Caco-2 (cell line): ENCODE measurements at places on chromosomes 1 and 21. TPM values are rescaled to one million over a fixed set of nuclear protein-coding genes. Genes with fewer than 3 reads are reported as not detected.

TEDDM1 gene
- total RNA-seq = not detected in 2 replicates

OLIG1 gene
- not detected in 2 replicates for total RNA-seq

TMEM269 gene
- total RNA-seq = 0.58 and 0.68 TPM in 2 replicates

CD1C gene
- total RNA-seq = not detected in 2 replicates

C4BPA gene
- 10.6 and 12.7 TPM in 2 replicates for total RNA-seq

SPRR3 gene
- total RNA-seq = 0.70 and 1.0 TPM in 2 replicates

CAPZA1 gene
- total RNA-seq = 82.4 and 98.7 TPM in 2 replicates

RRAGC gene
- total RNA-seq = 15.3 and 16.0 TPM in 2 replicates

GPR37L1 gene
- 0.07 TPM in 2 replicates for total RNA-seq

SAMD11 gene
- total RNA-seq = 0.54 and 0.63 TPM in 2 replicates

LMX1A gene
- total RNA-seq = not detected in 2 replicates

KCNJ15 gene
- total RNA-seq = not detected in 2 replicates

THEM4 gene
- 7.1 and 9.5 TPM in 2 replicates for total RNA-seq

IGFN1 gene
- total RNA-seq = 0.23 TPM in 1 of 2 replicates, not detected in the other

ATP1B1 gene
- total RNA-seq = 320 and 326 TPM in 2 replicates

KRTAP11-1 gene
- not detected in 2 replicates for total RNA-seq

GIPC2 gene
- total RNA-seq = 4.3 and 4.4 TPM in 2 replicates

PDPN gene
- 0.49 TPM in 1 of 2 replicates, not detected in the other for total RNA-seq

SLC44A5 gene
- 12.0 and 13.6 TPM in 2 replicates for total RNA-seq

MYCL gene
- 7.2 and 7.8 TPM in 2 replicates for total RNA-seq

CENPL gene
- total RNA-seq = 21.3 and 23.1 TPM in 2 replicates

CD2 gene
- total RNA-seq = not detected in 2 replicates

PKP1 gene
- 0.05 TPM in 1 of 2 replicates, not detected in the other for total RNA-seq

TAF13 gene
- 21.9 and 25.1 TPM in 2 replicates for total RNA-seq

FAM163A gene
- not detected in 2 replicates for total RNA-seq

RORC gene
- not detected in 2 replicates for total RNA-seq

OR6N1 gene
- not detected in 2 replicates for total RNA-seq

SHISAL2A gene
- 3.2 and 3.7 TPM in 2 replicates for total RNA-seq

RPTN gene
- not detected in 2 replicates for total RNA-seq

PHF13 gene
- total RNA-seq = 20.0 and 21.8 TPM in 2 replicates

MTFR1L gene
- 23.5 and 26.2 TPM in 2 replicates for total RNA-seq

KRTAP25-1 gene
- not detected in 2 replicates for total RNA-seq

FLG gene
- total RNA-seq = not detected in 2 replicates

HCRTR1 gene
- total RNA-seq = not detected in 2 replicates

BCL2L15 gene
- total RNA-seq = 0.09 TPM in 1 of 2 replicates, not detected in the other

KCNT2 gene
- total RNA-seq = not detected in 2 replicates

SPATA46 gene
- total RNA-seq = not detected in 2 replicates

GSTM2 gene
- total RNA-seq = 0.84 and 1.7 TPM in 2 replicates

SLC1A7 gene
- not detected in 2 replicates for total RNA-seq

RPRD2 gene
- total RNA-seq = 24.3 and 25.0 TPM in 2 replicates

PGBD2 gene
- 6.7 and 7.0 TPM in 2 replicates for total RNA-seq

CEP104 gene
- total RNA-seq = 35.6 and 36.0 TPM in 2 replicates

GBP2 gene
- total RNA-seq = 0.23 TPM in 1 of 2 replicates, not detected in the other

NCF2 gene
- 0.58 TPM in 1 of 2 replicates, not detected in the other for total RNA-seq

FCRL6 gene
- total RNA-seq = not detected in 2 replicates

DAB1 gene
- total RNA-seq = 0.32 and 0.39 TPM in 2 replicates

SOAT1 gene
- total RNA-seq = 36.9 and 43.0 TPM in 2 replicates

CTSE gene
- 0.23 and 0.48 TPM in 2 replicates for total RNA-seq
